ENCODE measurements at places on chromosomes 3 and 15.

- DNase-seq = no peak
These were observed 96.6 kb downstream of the FHIT start for GRCh38 chr3:61154457-61155198.

DNA sequence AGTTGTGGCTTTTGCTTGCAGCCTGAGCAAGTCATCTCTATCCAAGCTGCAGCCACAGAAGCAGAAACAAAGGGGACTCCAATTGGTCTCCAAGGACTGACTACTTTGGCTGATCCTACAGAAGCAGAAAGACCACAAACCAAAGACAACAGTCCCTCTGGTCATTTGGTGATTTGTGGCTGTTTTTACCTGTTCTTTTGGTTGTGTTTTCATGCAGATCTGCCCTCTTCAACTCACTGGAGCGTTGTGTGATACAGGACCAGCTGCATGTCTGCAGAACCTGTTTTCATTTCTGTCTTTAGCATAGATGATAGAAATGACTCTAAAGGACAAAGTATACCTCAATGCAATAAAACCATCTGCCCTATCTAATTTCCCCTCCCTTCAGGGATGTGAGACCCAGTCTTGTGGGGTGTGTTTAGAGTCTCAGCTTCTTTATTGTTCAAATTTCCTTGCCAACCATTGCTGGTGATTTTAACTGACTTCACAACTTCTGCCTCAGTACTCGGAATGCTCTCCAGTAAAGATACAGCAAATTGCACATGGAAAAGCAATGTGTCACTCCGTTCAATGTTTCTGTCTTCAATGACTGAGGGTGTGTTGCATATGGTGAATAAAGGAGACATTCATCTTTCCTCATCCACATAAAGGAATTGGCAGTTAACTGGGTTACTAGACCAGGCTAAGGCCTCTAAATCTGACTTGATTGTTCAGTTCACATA, 48.9 kb upstream of the SLC7A14 start:
- DNase-seq = no peak

- no peak for DNase-seq
These were observed 31.0 kb downstream of the ENTPD3 start for GRCh38 chr3:40417845-40418543.

- no peak for DNase-seq
These were observed 3.3 kb downstream of the NDUFAF3 start for GRCh38 chr3:49025005-49025792.

DNA sequence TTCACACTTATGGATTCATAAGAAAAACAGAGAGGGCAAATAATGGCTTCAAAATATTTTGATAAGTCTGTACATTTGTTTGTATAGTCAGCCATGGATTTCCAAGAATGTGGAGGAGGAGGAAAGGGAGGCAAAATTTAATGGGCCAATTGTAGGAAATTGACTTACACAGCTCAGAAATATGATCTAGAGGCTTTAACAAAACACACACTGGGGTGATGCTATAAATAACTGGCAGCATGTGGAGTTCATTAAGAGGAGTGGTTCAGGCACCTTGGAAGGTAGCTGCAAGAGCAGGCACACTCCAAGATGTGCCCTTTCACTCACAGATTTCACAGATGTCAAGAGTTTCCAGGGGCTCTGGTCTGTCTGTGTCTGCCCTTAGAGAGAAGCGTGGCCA, 193.4 kb upstream of the RASGRP1 start:
- DNase-seq = no peak

- DNase-seq = no peak
These were observed 62.7 kb downstream of the TFDP2 start for GRCh38 chr3:142086581-142087090.

DNA sequence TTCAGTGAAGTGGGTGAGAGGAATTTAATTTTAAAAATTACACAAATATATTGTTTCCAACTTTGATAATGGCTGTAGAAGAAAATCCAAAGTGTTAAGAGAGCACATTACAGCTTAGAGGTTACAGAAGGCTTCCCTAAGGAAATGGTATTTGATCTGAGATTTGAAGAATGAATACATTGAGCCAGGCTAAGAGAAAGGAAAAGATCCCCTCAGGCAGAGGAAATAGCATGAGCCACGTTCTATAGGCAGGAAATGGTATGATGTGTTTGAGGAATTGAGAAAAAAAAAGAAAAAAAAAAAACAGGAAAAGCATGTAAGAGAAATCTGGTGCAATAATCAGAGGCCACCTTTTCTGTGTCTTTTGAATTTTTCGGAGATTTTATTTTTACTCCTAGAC, 48.6 kb downstream of the UNC13C start:
- no peak for DNase-seq

GRCh38 chr3:183920416-183920815, 35.7 kb upstream of the PARL start:
- DNase-seq = no peak

GRCh38 chr3:177817751-177818150, 620.5 kb upstream of the TBL1XR1 start:
- no peak for DNase-seq

GRCh38 chr3:186251948-186252619, 110.0 kb downstream of the DGKG start:
- no peak for DNase-seq

DNA sequence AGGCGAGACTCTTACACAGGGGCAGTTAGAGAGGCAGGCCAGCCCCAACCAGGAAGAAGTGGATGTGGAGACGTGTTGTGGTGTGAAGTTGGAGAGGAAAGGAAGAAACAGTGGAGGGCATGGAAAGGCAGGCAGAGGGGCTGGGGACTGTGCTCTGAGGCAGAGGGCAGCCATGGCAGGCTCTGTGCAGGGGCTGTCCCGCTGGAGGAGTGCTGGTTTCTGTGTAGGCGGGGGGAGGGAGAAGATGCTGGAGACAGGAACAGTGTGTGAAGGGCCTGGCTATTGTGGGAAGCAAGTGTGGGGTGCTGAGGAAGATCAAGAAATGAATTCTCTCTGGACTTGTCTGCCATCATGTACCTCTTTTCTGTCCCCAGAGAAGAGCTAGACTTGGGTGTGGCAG, 21.0 kb downstream of the SNAPC5 start:
- no peak for DNase-seq

DNA sequence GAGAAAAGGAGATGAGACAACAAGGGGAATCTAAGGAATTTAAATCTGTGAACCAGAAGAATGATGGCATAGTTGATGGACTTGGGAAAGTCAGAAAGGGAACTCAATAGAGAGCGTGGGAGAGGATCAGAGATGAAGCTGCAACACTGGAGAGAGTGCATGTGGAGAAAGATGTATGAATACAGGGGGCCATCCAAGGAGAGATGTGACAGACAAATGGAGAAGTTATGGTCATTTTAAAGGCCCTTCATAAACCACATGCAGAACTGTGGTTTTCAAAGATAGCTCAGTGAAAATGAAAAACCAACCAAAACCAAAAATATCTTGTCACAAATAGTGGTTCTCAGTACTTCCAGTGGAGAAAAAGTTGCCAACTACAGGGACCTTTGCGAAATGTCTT, 265.2 kb downstream of the SUCLG2 start:
- no peak for DNase-seq

DNA sequence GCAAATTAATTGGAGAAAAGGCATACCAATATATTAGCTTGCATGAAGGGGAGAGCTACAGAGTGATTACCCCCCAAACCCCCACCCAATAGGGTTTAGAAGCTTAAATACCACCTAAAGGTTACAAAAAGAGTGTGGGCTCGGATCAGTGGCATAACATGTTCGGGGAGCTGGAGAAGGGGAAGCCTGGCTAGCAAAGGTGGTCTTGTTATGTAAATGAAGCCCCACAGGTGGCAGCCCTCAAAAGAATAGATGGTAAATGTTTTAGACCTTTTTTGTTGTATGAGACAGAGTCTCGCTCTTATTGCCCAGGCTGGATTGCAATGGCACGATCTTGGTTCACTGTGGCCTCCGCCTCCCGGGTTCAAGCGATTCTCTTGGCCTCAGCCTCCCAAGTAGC, 10.9 kb upstream of the PXK start:
- no peak for DNase-seq

GRCh38 chr3:107752202-107752990, 229.6 kb downstream of the BBX start:
- no peak for DNase-seq

DNA sequence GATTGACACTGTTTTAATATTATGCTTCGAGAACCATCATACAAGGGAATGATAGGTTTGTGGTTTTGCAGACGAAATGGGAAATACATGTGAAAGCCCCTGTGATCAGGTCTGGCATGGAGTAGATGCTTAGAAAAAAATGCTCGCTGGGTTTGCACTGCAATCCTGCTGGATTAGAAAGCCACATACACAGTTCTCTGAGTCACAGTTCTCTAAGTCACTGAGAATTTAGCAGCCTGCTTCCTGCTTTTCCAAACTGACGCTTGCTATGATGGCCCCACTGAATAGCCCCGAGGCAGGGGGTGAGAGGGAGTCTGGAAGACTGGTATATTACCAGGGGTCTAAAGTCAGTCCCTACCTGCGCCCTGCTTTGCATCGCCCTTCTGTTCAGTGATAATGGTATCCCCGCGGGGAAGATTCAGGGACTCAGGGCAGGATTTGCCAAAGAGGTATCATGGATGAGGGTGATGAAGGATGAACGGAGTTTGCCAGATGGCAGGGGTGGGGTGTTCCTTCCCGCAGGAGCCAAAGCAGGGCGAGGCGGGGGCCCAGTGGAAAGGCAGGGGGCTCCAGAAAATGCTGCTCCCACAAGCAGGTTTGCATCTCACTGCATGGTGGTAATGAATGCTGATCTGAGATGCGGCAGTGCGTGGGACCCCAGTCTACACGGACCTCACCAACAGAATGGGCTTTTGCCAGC, 82.3 kb downstream of the IQSEC1 start:
- no peak for DNase-seq

GRCh38 chr3:56173601-56174000, 294.7 kb downstream of the ERC2 start:
- DNase-seq = no peak

DNA sequence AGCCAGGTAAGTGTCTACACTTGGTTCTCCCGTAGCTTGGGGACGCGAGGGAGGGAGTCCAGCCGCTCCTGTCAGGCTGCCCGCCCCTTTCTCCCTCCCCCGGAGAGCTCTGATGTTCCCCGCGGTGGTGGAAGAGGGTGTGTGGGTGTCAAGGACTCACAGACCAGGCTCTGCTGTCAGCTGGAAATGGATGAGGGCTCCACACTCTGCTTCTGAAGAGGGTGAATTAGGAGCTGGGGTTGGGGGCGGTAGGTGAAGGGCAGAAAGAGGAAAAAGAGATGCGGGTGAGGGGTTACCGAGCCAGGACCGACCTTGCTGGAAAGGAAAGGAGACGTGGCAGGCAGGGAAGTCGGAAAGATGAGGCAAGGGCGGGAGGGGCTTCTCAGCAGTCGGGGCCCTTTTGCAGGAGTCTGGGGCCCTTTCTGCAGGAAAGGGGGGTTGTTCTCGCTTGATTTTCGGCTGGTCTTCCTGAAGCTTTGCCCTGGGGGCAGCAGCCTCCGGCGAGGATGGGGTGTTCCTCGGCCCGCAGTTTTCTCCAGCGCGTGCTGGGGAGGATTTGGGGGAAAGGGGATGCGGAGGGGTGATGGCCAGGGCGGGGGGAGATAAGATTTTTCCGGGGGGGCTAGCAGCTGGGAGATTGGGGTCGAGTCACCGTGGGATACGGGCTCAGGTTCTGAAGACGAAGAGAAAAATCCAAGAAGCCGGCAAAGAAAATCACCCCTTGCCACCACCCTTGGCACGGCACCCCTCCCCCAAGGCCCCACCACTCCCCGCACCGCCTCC, 602 bp upstream of the BAHD1 start:
- DNase-seq = peak; percentile 46

DNA sequence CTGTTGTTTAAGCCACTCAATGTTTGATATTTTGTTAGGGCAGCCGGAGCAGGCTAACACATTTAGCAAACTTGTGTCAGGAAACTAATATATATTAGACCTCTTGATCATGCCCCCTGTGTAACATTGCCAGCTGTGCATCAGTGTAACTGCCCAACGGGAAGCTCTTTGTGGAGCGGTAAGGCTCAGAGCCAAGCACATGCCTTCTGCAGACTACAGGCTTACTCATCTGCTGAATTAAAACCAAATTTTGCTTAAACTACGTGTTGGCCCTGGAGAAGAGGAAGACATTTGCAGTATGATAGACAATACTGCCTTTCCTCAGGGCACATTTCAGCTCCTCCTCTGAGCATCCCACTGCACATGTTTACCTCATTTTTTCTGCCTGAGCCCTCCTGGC, 50.5 kb upstream of the KCNMB2 start:
- DNase-seq = no peak

DNA sequence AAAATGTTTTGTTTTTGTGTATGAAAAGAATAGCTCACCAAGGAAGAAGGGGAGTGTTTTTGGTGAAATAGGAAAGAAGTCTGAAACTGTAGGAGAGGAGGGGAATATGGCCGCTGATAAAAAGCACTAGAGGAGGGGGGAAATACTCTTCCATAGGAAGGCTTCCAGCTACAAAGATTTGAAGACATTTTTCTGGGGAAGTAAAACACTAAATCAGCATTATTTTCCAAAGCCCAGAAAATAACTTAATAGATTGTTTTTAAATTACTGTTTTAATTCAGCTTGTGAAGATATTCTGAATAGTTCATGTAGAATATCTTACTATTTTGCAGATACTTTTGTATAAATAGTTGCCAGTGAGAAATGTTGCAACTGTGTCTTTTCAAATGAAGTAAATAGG, 54.9 kb downstream of the CALML4 start:
- DNase-seq = no peak

- DNase-seq = no peak
These were observed 683.8 kb downstream of the ZNF385D start for GRCh38 chr3:21067031-21067813.

Data from stimulated activated CD4-positive, alpha-beta T cell treated with anti-CD3 and anti-CD28 coated beads, TNF-alpha, amount 100 ng/mL, for 24 hours (primary cell).